ENCODE measurements at places on chromosomes 7 and 10.

DNA sequence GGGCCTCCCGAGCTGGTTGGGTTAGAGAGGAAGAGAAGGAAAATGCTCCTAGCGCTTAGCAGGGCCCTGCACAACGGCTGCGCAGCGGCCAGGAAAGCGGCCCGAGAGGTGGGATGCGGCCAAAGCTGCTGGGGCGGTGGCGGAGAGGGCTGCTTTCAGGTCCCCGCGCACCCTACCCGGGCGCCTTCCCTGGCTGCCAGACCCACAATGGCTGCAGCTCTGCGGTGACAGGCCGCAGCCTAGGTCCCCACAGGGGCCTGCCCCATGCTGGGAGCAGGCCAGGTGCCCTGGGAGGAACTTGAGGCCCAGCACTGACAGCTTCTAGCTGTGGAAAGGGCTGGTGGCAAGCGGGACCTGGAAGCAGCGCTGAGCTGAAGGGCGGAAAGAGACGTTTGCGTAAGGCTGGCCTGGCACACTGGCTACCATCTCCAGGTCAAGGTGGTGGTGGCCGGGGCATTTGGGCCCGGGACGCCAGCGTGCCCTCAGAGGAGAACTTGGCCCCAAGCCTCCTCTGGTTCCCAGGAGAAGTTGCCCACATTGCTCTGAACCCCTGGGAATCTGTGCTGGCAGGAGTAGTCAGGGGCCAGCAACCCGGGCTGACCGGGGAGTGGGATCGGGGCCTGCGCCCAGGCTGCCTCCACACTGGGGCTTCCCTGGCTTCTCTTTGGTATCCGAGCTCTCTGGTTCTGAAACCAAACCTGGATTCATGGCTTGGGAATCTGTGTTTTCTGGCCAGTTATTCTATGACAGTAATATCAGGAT lies 72.9 kb upstream of the ZNF804B start:
- no peak for DNase-seq

- DNase-seq = no peak
Measured at GRCh38 chr10:17609523-17610079, 7.6 kb downstream of the HACD1 start.

- no peak for DNase-seq
Measured at GRCh38 chr7:20441346-20441745, 110.6 kb downstream of the ITGB8 start.

- peak; percentile 53 for DNase-seq
Measured at GRCh38 chr10:11684717-11685645, 57.2 kb upstream of the ECHDC3 start.

DNA sequence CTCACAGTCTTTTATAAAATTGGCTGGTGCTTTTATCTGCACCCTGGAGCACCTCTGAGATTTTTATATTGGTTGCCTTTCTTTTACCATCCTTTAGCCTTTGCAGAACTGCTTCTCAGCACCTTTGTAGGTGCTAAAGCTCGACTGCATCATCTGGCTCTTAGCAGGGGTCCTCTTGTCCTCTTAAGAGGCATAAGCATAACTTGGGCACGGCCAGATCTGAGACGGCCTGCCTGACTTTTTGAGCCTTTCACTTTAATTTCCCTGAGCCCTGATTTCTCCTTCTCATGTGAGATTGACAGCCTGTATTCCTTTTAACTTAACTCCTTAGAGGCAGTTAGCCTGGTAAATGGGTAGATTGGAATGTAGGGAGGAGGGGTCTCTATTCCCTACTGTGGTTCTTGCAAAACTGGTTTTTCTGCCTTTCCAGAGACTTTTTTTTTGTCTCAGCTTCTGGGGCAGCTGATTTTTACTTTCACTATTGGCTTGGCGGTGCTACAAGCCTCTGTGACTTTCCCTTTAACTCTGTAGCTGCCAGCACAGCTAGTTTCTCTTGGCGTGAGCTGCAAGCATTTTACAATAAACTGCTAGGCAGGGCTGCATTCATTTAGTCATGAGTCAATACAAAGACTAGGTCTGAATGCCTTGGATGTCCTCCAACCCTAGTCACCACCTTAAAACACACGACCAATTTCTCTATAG lies 24.0 kb downstream of the ZPBP start:
- peak; percentile 31 for DNase-seq

- no peak for DNase-seq
Measured at GRCh38 chr10:61888744-61889143, 12.8 kb upstream of the ARID5B start.

- DNase-seq = no peak
Measured at GRCh38 chr10:91536111-91536510, 96.8 kb downstream of the PPP1R3C start.

GRCh38 chr10:74558403-74558802 lies 268.0 kb upstream of the KAT6B start:
- no peak for DNase-seq

DNA sequence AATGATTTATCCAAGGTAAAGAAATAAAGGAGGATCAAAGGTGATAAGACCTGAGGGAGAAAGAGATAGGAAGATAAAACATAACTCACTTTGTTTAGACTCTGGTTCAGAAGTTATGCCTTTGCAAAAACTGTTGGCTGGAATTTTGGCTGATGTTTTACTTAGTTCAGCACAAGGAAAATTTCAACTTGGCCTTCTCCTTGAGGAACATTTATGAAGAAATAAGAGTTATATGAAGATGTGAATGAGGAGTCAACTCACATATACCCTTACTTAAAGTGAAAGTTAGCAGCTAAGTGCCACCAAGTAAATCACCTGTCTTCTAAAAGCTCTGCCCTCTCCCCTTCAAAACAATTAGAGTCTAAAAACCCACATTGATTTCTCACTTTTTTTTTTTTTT lies 39.7 kb upstream of the COL1A2 start:
- DNase-seq = no peak

GRCh38 chr10:124892905-124893304 lies 49.0 kb upstream of the ZRANB1 start:
- no peak for DNase-seq

DNA sequence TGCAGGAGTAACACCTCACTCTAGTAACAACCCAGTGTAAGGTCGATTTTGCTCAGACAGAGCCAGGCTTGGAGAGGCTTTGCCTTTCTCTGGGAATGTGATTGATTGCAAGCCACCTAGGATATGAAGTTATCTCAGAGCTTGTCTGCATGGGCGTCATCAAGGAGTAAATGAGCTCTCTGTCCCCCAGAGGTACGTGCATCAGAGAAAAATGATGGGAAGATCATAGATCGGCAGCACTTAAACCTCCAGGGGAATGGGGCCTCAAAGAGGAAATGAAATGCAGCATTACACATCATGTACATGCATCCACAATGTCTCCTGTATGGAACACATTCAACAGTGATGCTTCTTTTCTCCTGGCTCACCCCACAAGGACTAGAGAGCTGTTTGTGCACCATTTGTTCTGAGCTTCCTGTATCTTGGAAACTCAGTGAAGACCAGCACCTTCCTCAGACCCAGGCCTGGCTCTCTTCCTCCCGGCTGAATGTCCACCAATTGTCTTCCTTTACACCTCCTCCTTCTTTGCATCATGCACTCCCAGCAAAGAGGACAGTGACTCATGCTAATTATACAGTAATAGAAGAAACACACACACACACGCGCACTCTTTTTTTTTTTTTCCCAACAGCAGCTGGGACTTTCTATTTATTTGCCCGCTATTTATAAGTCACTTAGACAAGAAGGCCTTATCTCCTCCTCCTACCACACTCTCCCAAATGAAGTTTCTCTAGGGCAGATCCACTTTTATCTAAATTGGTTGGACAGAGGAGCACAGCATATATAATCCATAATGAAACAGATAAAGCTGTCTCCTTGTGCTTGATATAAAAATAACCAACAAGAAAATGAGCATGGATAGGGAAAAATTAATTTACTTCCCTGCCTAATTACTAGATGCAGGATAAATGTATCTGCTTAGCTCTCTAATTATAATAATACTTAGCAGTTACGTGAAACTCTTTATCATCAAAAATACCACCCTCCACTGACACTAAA lies 990.7 kb downstream of the CCSER2 start:
- DNase-seq = no peak

GRCh38 chr10:88728107-88728763 lies 22.2 kb downstream of the LIPK start:
- DNase-seq = no peak

DNA sequence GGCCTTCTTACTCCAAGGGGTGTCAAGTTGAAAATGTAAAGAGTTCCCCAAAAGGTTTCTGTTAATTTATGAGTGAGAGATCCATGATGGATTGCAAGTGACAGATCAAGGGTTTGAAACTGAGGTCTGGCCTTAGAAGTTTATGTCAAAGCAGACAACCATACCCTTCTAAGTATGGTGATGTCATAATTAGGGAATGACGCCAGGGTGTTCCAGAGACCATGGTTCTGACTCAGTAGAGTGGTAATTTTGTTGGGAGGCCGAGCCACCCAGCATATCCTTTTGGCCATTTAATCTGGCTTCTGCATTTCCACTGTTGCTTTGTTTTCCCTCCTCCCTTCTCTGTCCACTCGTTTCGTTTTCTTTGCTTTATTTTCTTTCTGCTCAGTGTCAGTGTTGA lies 2.7 kb downstream of the TRUB1 start:
- no peak for DNase-seq

DNA sequence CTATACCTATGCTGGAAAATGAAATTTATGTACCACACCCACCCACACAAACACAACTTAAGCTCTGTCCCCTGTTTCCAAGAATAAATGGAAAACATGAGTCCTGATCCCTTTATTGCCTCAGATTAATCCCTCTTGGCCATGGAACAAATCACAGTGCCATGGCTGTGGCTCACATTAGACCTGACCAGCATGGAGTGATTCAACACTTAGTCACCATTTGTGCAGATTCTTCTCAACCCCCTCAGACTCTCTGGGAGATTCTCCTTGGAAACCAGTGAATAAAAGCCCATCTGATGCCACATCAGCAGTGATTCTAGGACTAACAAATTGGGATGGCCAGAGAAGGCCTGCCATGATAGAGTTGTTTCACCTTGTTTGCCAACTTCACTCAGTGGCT lies 204.4 kb upstream of the TMEM72 start:
- DNase-seq = no peak

Measured in CD4-positive, alpha-beta T cell treated with Interleukin-12 subunit alpha and Interleukin-12 subunit beta, for 1 hour (primary cell).